Lung (tissue), 17 donors: ENCODE measurements at places on chromosomes 7 and 10. TPM values are rescaled to one million over a fixed set of nuclear protein-coding genes. Genes with fewer than 3 reads are reported as not detected.

GRCh38 chr10:84178160-84178609, 4.6 kb downstream of the GPR15LG start:
- H3K36me3 ChIP-seq: no peaks in the 10 kb centered on the region
- no peak overlapping the region for H3K27ac ChIP-seq
- no peak for DNase-seq

- no peak for DNase-seq
- H3K4me1 ChIP-seq: peaks cover 3% of the 10 kb centered on the region
- H3K27me3 ChIP-seq: no peaks in the 10 kb centered on the region
- H3K27ac ChIP-seq: no peak overlapping the region
- no peak overlapping the region for H3K4me3 ChIP-seq
Measured at GRCh38 chr7:71329030-71329660, 197.2 kb downstream of the GALNT17 start.

GRCh38 chr10:32239769-32240168, 107.2 kb downstream of the EPC1 start:
- no peaks in the 10 kb centered on the region for H3K4me1 ChIP-seq
- no peaks in the 10 kb centered on the region for H3K36me3 ChIP-seq
- no peak overlapping the region for H3K4me3 ChIP-seq
- no peaks in the 10 kb centered on the region for H3K27me3 ChIP-seq

DNA sequence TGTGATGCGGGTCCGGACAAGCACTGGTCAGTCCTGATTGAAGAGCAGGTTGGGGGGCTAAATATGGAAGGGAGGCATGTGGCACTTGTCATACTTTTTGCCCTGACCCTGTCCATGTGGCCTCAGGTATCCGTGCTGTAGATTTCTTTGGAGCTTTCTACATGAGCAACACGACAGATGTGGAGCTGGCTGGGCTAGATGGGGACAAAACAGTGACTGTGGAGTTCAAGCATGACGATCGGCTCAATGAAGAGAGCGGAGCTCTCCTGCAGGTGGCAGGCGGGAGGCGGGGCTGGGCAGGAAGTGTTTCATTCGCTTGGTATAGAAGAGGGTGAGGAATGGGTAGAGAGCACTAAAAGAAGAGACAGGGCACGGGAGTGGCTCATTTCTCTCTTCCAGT, 13.0 kb upstream of the CHCHD1 start:
- no peak overlapping the region for H3K27ac ChIP-seq
- H3K4me1 ChIP-seq: peaks cover 11% of the 10 kb centered on the region
- H3K27me3 ChIP-seq: no peaks in the 10 kb centered on the region
- no peak overlapping the region for H3K4me3 ChIP-seq
- no peak for DNase-seq

DNA sequence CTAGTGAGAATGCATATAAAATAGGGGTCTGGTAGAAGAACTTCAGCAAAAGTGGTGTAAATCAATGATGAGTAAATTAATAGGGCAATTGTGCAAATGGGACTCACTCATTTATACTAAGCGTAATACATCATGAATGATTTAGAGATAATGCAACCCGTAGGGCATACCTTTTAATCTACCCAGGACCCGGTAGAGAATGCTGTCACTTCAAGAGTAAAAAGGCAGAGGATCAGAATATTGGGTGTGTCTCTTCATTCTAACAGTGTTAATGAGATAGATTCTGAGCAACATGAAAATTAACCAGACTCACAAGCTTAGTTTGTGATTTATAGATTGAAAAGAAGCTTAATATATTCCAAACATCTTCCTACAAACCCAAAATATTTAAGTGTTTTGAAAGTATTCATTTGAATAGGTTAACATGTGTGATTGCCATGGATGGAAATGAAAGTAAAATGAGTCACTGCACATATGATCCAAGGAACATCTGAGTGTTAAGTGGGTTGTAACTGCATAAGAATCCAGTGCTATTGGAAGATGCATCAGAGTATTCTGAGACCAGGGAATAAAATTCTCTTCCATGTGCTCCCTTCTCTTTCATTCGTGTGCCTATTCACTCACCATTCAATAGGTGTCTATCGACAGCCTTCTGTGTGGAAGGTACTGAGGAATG, 690.6 kb downstream of the AUTS2 start:
- no peaks in the 10 kb centered on the region for H3K27me3 ChIP-seq
- DNase-seq: no peak
- no peaks in the 10 kb centered on the region for H3K4me1 ChIP-seq
- no peak overlapping the region for H3K27ac ChIP-seq

- no peak overlapping the region for H3K27ac ChIP-seq
- no peak overlapping the region for H3K4me3 ChIP-seq
- H3K4me1 ChIP-seq: no peaks in the 10 kb centered on the region
- no peaks in the 10 kb centered on the region for H3K27me3 ChIP-seq
- no peaks in the 10 kb centered on the region for H3K36me3 ChIP-seq
Measured at GRCh38 chr7:45021604-45022296, 21.7 kb downstream of the CCM2 start.

GRCh38 chr10:93478873-93479272, 3.3 kb downstream of the MYOF start:
- no peak overlapping the region for H3K4me3 ChIP-seq
- DNase-seq: no peak
- H3K4me1 ChIP-seq: peaks cover 5% of the 10 kb centered on the region
- H3K27ac ChIP-seq: no peak overlapping the region

DNA sequence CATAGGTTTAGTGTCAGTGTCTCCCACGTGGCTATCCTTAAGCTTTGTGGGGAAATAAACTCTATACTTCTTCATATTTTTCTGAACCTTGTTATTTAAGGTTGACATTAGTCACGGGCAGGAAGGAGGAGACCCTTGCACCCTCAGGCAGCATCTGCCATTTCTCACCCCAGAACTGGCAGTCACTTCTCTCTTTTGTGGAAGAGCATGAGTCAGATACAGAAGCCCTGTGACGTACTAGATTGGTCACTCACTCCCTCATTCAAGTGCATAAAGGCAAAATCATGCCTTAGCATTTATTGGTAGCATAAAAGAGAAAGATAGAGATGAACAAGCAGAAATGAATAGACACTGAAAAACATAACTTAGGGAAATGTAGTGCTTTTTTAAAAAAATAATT, 206.0 kb upstream of the MDFIC start:
- no peak overlapping the region for H3K27ac ChIP-seq
- no peaks in the 10 kb centered on the region for H3K36me3 ChIP-seq
- H3K4me1 ChIP-seq: no peaks in the 10 kb centered on the region
- H3K4me3 ChIP-seq: no peak overlapping the region

PTER gene
- polyA plus RNA-seq: 8.4 TPM

IMMP2L gene
- 9.2 TPM for polyA plus RNA-seq

ITPRID1 gene
- polyA plus RNA-seq: 0.03 TPM

STEAP1 gene
- polyA plus RNA-seq: 19.2 TPM

SPDYE8 gene
- not detected for polyA plus RNA-seq
